Foreskin keratinocyte (primary cell): ENCODE measurements at places on chromosomes 2 and 18. TPM values are rescaled to one million over a fixed set of nuclear protein-coding genes. Genes with fewer than 3 reads are reported as not detected.
A peak's percentile ranks its signal among the peaks of the same experiment; 100 is the strongest.

DNA sequence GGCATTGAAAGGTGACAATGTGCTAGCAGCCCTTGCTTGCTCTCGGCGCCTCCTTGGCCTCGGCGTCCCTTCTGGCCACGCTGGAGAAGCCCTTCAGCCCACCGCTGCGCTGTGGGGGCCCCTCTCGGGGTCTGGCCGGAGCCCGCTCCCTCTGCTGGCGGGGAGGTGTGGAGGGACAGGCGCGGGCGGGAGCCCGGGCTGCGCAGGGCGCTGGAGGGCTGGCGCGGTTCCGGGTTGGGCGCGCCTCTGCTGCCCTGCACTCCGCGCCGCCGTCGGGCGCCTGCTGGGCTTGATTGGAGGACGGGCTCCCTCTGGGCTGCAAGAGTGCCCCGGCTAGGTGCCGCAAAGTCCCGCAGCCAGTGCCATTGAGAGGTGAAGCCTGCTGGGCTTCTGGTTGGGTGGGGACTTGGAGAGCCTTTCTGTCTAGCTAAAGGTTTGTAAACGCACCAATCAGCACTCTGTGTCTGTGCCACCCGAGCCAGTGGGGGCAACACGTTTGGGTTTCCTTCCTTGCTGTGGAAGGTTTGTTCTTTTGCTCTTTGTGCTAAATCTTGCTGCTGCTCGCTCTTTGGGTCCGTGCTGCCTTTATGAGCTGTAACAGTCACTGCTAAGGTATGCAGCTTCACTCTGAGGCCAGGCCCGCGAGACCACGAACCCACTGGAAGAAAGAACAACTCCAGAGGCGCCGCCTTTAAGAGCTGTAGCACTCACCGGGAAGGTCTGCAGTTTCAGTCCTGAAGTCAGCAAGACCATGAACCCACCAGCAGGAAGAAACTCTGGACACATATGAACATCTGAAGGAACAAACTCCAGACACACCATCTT lies 14.8 kb upstream of the IMP4 start:
- DNase-seq: peak; percentile 87

DNA sequence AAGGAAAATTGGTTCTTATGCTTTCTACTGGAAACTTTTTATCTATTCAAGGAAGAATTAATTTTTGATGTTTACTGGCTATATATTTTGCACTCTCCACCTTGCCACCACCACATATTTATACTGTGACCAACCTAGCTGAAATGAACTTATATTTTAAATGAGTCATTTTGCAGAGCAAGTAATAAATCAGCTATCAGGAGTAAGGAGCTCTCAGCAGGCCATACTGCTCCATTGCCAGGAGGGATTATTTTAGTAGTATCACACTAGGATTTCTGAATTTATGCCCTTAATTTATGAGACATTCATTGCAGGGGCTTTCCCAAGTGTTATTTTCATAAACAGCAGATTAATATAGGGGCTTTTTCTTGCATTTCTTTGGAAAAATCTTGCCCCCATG lies 125.8 kb upstream of the CYP1B1 start:
- DNase-seq: peak; percentile 49

DNA sequence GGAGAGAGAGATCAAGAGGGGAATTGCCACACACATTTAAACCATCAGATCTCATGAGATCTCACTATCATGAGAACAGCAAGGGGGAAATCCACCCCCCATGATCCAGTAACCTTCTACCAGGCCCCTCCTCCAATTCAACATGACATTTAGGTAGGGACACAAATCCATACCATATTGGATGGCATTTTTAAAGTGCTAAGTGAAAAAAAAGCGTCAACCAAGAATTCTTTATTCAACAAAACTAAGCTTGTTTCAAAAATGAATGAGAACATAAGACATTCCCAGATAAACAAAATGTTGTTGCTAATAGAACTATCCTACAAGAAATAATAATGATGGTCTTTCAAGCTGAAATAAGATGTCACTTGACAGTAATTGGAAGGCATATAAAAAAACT lies 626.2 kb upstream of the LRRTM1 start:
- DNase-seq: no peak

DNA sequence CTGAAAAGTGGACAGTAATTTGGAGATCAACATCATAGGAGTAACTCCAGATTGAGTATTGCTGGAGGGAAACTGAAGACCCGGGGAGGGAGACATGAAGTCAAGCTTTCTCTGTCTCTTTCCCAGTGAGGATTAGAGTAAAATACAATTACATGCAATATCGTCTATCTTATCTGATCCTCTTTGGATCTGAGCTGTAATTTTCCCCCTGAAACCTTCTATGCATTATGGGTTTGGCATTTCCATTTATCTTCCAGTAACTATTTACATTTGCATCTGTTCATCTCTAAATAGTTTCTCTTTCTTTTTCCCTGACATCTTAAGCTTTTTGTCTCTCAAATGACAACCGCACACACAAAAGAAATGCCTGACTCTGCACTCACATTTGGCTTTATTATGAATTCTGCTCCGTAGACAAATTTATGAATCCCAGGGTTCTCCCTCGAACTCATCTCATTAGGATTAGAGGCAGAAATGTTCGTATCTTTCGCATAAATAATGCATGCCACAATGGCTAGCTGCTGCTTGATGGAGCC lies 113.1 kb downstream of the SPP2 start:
- DNase-seq: no peak

DNA sequence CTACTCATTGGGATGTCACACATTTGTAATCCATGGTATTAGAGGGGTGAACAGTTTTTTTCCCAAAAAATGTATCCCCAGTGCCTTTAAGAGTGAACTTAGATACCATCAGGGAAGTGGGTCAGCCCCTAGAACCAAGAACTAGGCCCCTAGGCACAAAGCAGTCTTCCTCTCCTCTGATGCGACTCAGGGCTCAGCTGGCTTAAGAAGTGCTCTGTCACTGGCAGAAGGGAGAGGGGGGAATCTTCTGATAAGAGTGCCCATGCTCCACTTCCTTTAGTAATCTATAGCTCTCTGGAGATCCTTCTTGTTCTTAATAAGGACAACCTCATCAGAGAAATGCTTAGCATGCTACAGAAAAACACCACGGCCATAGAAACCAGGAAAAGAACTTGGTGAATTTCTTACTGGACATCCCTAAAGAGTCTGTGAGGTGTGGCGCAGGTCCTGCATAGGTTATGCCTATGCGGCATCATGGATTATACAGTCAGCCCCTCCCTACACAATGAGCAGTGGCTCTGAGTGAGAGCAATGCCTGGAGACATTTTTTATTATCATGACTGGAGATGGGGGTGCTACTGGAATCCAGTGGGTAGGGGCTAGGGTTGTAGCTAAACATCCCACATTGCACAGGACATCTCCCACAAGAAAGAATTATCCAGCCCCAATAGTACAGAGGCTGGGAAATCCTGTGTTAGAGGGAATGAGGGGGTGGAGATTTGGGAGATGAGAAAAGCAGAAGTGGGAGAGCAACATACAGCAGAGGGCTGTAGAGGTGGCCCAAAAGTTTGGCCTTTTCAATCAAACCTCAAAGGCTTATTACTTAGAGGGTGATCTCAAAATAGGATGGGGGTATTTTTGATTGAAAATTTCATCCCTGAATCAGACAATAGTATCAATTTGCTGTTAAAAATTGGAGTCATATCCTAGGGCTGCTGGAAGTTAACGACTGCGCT lies 21.7 kb upstream of the ZNF385B start:
- DNase-seq: no peak

GRCh38 chr18:52140986-52141385 lies 199.0 kb upstream of the DCC start:
- DNase-seq: no peak

IL18R1 gene
- polyA plus RNA-seq: 0.60 and 1.2 TPM in 2 replicates

DNA sequence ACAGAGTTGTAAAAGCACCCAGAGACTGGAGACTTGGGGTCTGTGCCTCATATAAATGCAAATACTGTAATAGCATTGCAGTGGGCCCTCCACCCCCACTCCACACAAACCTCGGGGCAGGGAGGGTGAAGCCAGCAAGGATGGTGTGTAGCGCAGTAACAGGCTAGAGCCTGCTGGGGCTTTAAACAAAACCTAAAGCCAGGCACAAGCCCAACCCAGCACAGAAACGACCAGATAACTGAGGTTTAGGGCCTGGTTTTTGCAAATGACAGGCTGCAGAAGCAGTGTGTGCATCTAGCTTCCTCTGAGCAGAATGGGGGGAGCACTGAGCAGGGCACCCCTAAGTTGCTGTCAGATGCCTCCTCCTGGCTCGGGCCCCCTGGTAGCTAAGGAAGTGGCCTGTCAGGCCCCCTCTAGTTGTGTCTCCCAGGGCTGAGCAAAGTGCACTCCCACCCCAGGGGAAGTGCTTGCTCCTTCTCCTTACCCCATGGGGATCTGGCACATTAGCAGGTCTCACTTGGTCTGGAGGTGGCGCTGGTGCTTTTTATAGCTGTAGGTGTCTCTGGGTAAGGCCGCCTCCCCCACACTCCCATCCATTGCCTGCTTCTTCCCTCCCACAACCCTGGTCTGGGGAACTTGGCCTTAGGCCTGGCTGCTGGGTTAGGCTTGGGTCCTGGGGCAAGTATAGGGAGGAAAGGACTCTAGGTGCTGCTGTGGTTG lies 135.1 kb downstream of the CELF4 start:
- no peak for DNase-seq

- no peak for DNase-seq
Measured at GRCh38 chr2:15181092-15181745, 379.9 kb downstream of the NBAS start.

DNA sequence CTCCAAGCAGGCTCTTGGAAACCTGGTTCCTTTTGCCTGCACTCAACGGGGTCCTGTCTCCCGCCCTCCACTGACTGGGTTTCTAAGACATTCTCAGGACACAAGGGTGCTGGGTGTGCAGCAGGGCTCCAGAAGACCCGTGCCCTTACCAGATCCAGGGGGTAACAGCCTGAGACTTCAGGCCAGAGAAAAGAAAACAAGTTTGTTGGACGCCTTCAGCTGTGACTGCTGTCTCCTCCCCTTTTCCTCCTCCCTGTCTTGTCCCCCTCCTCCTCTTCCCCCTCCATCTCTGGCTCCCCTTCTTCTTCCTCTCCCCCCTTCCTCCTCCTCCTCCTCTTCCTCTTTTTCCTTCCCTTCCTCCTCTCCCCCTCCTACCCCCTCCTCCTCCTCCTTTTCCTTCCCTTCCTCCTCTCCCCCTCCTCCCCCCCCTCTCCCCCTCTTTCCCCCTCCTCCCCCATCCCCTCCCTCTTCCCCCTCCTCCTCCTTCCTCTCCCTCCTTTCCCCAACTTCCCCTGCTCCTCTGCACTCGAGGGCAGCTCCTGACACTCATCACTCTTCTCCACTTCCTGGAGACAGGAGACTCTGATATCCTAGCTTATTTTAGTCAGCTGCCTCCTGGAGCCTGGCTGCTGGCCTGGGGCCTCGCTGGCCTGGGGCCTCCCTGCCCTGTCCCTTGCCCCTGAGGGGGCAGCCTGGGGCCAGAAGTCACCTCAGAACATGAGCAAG lies 12.4 kb downstream of the ADRA2B start:
- DNase-seq: no peak

GRCh38 chr2:218079943-218080913 lies 11.2 kb downstream of the RUFY4 start:
- DNase-seq: no peak

SCYGR4 gene
- polyA plus RNA-seq: not detected in 2 replicates

GRCh38 chr2:36482576-36483214 lies 115.3 kb downstream of the FEZ2 start:
- no peak for DNase-seq

GRCh38 chr2:66568650-66569300 lies 133.8 kb downstream of the MEIS1 start:
- DNase-seq: no peak

ZSWIM2 gene
- not detected in 2 replicates for polyA plus RNA-seq

DNA sequence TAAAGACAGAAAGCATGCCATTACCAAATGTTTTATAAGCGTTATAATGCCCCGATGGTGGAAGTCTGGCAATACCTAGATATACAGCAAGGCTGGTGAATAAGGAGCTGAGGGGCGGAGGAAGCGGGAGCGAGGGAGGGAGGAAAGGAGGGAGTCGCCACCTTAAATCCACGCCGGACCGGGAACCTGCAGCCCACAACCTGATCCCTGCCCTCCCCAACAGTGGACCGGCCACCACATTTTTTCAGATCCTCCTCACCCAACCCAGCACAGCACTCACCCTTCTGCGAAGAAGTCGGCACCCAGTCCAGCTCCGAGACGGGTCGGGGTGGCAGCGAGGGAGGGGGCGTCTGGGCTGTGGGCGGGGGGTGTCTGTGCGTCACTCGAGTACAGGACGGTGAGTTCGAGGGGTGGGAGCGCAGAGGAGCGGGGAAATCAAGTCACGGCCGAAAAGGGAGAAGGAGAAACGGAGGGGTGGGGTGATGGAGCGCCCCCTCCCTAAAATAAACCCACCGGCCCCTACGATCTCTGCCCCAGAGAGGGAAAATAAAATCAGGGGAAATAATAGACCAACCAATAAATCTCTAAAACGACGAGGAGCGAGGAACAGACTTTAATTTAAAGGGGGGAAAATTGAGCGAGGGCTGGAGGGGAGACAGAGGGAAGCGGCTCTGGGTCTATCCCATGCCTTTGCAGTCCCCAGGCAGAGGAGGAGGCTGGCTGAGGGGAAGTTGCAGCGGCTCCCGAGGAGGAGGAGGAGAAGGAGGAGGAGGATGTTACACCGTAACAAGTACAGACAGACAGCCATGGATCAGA lies 96.5 kb upstream of the SERTAD2 start:
- DNase-seq: peak; percentile 50

GRCh38 chr2:28312307-28313219 lies 80.1 kb upstream of the FOSL2 start:
- no peak for DNase-seq

DNA sequence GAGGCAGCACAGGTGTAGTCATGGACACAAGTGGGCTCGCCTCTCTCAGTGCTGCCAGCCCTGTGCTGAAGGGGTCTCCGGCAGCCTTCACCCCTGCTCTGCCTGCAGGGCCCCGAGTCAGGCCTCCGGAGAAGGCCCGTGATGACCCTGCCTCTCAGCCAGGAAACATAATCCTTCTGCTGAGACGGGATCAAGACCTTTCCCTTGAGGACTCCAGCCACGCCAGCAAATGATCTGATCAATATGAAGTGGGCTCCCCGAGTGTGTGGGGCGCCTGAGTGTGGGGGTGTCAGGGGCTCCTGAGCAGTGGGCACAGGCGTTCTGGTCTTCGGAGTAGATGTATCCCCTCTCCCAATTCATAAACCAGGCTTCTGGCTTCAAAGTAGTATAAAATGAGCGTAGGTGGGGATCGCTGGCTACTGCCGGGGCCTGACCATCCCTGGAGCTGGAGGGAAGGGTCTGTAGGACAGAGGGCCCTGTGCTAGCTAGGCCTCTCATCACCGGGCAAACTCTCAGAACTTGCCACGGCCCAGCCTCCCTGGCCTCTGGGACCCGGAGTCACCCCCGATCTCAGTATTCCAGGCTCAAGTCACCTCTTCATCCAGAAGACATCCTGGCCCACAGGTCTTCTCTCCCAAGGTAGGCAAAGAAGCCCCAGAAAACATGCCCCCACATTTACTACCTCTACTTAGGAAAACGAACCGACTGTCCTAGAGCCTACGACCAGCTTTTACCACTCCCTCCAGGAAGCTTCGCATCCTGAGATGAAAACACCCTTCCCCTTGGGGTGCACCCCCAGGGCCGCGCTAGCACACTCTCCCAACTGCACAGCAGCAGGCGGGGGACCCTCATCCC lies 33.6 kb downstream of the CRACDL start:
- DNase-seq: no peak

SLC4A5 gene
- polyA plus RNA-seq: 0.04 and 0.14 TPM in 2 replicates

SCN7A gene
- 0.01 and 0.02 TPM in 2 replicates for polyA plus RNA-seq
